Activated T-helper 1 cell treated with anti-CD3 and anti-CD28 coated beads, Interleukin-2, amount 50 U/mL, for 16 hours (primary cell): ENCODE measurements at places on chromosomes 16 and 17.

DNA sequence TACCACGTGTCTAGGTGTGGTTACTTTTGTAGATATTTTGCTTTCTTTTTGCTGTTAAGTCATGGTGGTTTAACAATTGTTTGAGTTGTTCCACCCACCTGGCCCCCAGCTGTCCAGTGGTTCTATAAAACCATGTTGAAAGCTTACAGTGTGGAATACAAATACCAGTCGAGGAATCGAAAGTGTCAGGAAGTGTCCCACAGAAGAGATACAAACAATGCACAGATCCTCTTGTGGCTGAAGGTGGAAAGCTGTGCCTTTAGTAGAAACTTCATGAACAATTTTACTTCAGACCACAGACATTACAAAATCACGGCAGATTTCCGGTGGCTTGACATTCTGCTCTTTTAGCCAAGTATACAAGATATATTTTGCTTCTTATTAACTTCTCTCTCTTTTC is 782.4 kb upstream of the SOX9 start:
- DNase-seq = no peak

GRCh38 chr17:59494757-59495368 is 70.5 kb upstream of the DHX40 start:
- DNase-seq = no peak

- DNase-seq = no peak
Measured at GRCh38 chr16:52649870-52650269, 102.9 kb upstream of the TOX3 start.

DNA sequence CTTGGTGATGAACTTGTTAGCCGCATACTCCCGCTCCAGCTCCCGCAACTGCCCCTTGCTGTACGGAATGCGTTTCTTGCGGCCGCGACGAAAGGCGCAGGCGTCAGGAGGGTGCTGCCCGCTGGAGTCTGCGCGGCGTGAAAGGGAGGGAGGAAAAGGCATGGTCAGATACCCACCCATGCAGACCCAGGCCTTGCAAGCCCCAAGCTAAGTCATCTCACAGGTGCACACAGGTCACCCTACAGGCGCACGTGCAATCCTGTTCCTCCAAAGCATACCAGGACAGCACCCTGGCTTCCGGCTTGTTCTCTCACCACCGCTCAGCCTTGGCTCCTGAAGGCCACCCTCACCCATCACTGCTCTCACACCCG is 1.6 kb downstream of the HOXB13 start:
- no peak for DNase-seq

- no peak for DNase-seq
Measured at GRCh38 chr16:85576944-85577343, 36.2 kb upstream of the GSE1 start.

GRCh38 chr17:40253565-40253964 is 34.1 kb upstream of the CDC6 start:
- no peak for DNase-seq

- DNase-seq = no peak
Measured at GRCh38 chr17:14919094-14919493, 346.0 kb downstream of the PMP22 start.

- DNase-seq = no peak
Measured at GRCh38 chr16:79185711-79186110, 414.8 kb downstream of the MAF start.

DNA sequence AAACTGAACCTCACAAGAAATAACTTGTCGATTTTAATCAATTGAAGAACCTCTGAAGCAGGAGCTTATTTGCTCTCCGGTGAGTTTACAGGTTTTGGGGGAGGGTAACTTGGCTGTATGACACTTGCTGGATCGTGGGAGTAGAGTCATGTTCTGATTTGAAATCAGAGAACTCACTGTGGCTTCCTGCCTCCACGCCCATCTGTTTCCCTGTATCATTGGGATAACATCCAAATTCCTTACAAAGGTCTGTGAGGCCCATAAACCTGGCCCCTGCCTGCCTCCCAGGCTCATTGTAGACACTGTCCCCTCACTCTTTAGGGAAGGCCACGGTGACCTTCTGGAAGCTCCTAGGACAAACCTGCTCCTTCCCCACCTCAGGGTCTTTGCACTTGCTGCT is 48.3 kb downstream of the C17orf67 start:
- no peak for DNase-seq

DNA sequence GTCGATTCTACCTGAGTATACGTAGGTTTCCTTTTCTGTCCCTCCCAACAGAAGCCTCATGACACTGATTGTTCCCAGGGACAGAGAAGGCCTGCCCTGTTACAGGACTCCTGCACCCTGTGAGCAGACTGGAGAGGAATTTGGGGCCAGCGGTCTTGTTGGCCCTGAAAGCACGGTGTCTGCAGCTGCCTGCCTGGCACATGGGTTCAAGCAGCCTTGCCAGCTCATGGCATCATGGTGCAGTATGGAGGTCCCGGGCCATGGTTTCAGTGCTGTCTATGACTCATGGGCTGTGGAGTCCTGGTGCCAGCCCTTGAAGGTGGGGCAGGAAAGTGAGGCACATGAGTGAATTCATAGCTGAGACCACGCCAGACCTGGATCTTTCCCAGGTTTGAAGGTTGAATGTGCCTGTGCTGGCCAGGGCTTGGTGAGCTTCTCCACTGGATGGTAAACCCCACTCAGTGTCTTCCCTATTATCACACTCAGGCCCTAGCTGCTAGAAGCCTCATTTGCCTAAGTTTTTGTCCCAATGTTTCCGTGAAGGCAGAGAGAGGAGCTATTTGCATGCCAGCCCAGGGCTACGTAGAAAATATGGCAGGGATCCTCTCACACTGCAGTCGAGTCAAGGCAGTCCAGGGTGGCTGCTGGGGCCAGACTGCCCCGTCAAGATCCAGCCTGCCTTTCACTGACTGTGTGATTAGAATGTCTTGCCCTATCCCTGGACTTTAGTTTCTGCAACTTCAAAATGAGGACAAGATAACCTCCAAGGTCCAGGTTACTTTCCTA is 277.2 kb upstream of the CCL2 start:
- DNase-seq = no peak

DNA sequence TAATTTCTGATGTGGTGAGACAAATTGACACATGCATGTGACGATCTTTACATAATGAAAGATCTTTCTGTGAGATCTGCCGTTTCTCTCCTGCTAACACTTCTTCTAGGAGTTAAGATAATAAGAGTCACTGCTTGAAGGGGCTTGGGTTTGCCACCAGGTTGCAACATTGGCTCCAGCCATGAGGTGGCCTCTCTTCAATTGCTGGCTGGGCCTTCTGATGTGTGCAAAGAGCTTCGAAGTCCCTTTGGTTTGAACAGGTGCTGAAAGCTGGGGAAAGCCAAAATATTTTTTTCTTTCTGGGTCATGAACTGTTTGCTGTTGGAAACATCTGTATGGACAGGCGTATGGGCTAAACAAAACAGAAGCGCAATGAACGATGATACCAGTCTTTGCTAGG is 204.1 kb upstream of the SALL1 start:
- no peak for DNase-seq
